Stimulated activated CD4-positive, alpha-beta T cell treated with anti-CD3 and anti-CD28 coated beads, Interleukin-1b, Interleukin-23, amount 100 ng/mL, for 1 hour (primary cell): ENCODE measurements at places on chromosomes 7 and 10.

- no peak for DNase-seq
Observed at GRCh38 chr7:151520419-151521261, 945 bp upstream of the RHEB start.

DNA sequence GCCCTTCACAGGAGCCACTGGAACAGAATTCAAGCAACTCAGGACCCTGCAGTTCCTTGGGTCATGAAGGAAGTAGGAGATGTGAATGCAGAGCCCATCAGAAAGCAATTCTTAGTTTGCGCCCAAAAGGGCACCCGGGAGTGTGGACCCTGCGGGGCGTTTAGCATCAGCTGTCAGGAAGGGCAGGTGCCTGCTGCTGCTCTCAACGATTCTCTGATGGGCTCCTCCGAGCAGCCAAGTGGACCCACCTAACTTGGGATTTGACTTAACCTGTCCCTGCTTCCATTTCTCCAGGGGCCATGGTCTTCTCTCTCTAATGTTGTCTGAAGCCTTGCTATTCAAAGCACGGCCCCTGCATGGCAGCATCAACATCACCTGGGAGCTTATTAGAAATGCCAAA lies 17.1 kb downstream of the CPA5 start:
- no peak for DNase-seq

GRCh38 chr7:51451751-51452476 lies 135.3 kb upstream of the COBL start:
- no peak for DNase-seq

- DNase-seq, result no peak
Observed at GRCh38 chr7:148722340-148723165, 23.9 kb downstream of the CUL1 start.
